ENCODE measurements at places on chromosomes 1 and 21.
A peak's percentile ranks its signal among the peaks of the same experiment; 100 is the strongest.

- no peak for DNase-seq
Observed at GRCh38 chr1:225886159-225887029, 2.6 kb downstream of the LEFTY1 start.

GRCh38 chr1:172745014-172745413 is 86.1 kb downstream of the FASLG start:
- DNase-seq, result peak; percentile 89

DNA sequence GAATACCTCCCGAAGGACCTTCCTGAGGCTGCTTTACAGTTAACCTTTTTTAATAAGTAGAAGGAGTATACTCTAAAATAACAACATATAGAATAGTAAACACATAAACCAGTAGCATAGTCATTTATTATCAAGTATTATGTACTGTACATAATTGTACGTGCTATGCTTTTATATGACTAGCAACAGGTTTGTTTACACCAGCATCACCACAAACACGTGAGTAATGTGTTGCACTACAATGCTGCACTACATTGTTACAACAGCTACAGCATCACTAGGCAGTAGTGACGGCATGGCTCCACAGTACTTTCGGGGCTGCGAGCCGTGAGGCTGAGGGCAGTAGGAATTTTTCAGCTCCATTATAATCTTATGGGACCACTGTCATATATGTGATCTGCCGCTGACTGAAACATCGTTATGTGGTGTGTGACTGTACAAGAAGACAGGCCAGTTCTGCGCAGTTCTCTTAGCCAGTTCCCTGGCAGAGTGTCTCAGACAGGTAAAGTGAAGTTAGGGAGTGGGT is 82.8 kb upstream of the LRRC8D start:
- no peak for DNase-seq

- DNase-seq, result no peak
Observed at GRCh38 chr1:55053265-55053954, 14.1 kb downstream of the PCSK9 start.

- DNase-seq, result no peak
Observed at GRCh38 chr21:38897532-38898421, 92.0 kb downstream of the ETS2 start.

DNA sequence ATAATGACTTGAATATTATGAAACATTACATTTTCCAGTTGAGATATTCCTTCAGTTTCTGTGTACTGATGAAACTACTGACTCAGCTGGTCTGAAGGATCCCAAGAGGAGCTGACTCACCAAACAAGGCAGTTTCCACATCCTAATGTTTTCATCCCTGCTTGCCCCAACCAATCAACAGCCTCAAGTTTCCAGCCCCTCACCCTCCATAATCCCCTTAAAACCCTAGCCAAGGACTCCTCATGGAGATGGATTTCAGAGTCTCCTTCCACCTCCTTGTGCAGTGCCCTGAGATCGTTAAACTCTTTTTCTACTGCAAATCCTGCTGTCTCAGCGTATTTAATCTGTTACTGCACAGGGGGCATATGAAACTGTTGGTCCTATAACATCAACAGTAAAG is 83.1 kb upstream of the HAO2 start:
- peak; percentile 18 for DNase-seq

DNA sequence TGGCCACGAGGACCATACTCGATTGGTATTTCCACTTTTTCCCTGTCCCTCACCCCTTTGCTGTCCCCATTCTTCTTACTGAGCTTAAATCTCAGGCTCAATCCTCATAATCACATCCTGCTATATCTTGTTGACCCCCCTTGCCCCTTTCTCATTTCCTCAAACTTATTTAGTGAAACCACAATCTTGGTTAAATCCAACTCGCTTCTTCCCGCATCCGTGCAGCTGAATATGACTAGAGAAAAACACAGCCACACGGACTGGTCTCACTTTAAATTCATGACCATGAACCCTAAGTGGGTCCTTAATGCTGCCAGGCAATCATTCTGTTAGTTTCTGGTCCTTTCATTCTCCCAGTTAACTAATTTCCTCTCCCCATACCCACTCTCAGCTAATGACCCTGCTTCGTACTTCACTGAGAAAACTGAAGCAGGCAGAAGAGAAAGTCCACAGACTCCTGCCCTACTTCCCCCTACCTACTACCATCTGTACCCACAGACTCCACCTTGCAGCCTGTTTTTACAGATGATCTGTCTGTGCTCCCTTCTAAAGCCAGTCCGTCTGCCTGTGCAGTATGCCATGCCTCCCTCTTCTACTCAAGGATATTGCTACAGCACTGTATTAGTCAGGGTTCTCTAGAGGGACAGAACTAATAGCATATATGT is 96.8 kb upstream of the LMO4 start:
- DNase-seq, result no peak

DNA sequence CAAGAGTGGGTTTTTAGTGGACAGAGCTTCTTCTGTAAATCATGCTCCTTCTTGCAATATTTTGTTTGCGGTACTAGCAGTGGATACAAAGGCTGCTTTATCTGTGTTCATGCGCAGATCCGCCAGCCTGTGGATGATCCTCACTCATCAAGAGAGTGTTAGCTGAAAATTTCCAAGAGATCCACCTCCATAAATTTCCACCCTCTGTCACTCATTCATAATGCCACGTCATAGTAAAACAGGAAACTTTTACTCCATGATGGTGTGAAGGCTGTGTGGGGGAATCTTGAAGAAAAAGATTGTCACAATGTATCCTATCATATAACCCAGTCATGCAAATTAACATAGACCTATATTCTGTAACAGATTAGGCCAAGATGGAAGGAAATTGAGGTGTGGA is 4.4 kb upstream of the MAPKAPK2 start:
- peak; percentile 69 for DNase-seq

- DNase-seq, result no peak
Observed at GRCh38 chr21:26804895-26805609, 40.2 kb downstream of the ADAMTS1 start.

- DNase-seq, result no peak
Observed at GRCh38 chr1:171919891-171920887, 78.9 kb downstream of the DNM3 start.
